Stimulated activated CD4-positive, alpha-beta T cell treated with anti-CD3 and anti-CD28 coated beads, Interleukin-2, amount 100 ng/mL, for 4 hours (primary cell): ENCODE measurements at places on chromosomes 6 and 20.

- DNase-seq, result no peak
Observed at GRCh38 chr6:150478656-150479545, 110.1 kb downstream of the IYD start.

- DNase-seq, result no peak
Observed at GRCh38 chr6:8821981-8822381, 386.6 kb upstream of the SLC35B3 start.

GRCh38 chr6:106974336-106974998 lies at the start of gene CD24:
Gene CD24 (minus strand): TSS chr6:106974729. CDS start chr6:106974646, 83 bp downstream.
- peak; percentile 32 for DNase-seq

GRCh38 chr6:6225885-6226529 lies 94.5 kb downstream of the F13A1 start:
- no peak for DNase-seq

GRCh38 chr6:167020206-167020605 lies 21.0 kb downstream of the CEP43 start:
- DNase-seq, result no peak

DNA sequence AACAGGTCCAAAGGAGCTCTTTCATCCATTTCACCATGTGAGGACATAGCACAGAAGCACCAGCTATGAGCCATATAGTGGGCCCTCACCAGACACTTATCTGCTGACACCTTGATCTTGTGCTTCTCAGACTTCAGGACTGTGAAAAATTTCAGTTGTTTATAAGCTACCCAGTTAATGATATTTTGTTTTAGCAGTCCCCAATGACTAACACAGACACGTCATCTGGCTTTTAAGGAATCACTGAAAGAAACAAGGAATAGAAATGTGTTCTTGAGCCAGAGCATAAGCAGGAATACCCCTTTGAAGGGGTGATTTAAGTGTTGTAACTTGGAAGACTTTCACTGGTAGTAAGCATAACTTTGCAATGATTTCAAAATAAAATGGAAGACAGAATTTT lies 214.7 kb upstream of the PTCHD4 start:
- no peak for DNase-seq

DNA sequence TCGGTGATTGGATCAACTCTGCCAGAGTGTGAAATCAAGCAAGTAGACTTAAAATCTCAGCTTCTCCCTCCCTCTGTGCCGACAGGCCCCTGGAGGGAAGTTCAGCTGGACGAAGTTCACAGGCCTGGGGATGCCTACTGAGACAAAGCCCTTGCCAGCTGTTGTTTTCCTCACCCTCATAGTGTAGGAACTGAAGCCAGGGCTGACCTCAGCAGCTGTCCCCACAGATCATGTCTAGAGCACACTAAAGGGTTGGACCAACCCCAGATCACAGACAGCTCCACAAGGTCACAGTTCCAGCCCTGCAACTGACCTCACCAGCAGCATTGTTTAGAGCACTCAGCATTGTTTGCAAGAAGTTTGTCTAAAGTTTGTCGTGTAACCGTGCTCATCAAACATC lies 261.9 kb upstream of the ECI2 start:
- DNase-seq, result no peak

DNA sequence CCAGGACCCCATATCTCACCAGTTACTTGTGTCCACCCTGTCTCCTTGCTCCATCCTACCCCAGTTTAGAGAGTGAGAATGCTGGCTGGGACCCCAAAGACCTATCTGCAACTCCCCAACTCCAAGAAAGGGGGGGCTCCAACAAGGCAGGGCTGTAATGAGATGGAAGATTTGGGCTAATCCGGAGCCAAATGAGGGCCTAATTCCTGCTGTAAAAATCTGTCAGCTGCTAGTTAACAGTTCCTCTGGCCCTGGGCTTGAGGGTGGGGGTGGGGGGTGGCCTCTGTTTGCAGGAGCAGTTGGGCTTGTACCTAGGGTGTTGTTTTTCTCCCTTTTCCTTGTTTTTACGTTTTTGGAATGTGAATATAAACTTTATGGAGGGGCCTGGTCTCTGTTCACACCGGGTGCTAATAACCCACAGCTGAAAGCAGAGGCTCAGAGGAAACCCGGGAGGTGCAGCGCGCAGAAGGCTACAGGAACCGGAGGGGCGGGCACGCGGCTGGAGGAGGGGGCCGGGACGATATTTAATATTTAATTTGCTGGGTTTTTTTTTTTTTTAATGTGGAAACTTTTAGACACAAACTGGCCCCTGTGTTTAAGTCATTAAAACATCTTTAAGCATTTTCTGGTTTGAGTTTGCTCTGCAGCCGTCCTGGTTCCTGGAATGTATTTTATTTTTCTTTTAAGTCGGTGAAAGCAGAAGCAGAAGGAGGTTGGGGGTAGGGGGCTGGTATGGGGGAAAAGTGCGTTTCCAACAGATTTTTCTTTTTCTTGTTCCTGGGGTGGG lies 70.7 kb downstream of the NCR2 start:
- DNase-seq, result no peak

DNA sequence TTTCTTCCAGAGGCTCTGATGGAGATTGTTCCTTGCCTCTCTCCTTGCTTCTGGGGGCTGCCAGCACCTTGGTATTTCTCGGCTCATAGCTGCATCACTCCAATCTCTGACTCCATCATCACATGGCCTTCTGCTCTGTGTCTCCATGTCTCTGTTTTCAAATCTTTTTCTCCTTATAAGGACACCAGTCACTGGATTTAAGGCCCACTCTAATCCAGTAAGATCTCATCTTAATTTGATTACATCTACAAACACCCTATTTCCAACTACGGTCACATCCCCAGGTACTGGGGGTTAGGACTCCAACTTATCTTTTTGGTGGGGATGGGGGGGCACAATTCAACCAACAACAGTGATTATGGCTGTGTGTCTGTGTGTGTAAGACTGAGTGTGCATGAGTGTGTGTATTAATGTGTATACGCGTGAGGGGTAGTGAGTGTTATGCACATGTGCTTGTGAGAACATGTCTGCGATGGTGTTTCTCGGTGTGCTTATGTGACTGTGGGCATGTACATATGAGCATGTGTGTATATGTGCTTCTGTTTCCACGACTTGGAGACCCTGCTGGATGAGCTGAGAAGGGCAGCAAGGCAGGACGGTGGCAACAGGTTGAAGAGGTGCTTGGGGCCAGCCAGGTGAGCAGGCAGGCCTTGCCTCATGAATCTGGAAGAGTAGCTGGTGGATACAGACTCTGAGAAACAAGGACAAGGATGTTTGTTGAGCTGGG lies 130.5 kb downstream of the MRPL14 start:
- DNase-seq, result no peak

- no peak for DNase-seq
Observed at GRCh38 chr6:113370508-113371502, 486.3 kb upstream of the MARCKS start.

DNA sequence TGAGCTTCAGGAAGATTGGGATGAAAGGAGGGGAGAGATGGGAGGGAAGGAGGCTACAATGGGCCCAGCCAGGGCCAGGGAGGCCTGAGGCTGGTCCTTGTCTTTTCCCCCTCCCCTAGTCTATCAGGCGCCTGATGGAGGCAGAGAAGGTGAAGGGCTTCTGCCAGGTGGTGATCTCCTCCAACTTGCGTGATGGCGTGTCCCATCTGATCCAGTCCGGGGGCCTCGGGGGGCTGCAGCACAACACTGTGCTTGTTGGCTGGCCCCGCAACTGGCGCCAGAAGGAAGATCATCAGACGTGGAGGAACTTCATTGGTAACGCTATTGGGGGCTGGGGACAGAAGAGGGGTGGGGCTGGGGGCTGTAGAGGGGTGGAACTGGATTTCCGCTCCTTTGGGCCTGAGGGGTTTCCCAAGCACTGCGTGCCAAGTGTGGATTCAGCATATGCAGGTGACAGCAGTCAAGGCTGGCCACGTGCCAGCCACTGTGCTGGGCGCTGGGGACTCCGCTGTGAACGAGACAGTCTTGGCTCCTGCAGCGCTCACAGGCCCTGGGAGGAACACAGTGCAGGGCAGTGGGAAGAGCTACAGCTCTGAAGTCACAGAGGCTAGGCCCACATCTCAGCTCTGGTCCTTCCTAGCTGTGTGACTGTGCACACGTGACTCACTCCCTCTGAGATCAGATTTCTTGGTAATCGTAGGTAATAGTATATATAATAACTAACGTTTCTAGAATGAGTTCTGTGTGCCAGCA lies 22.7 kb downstream of the SLC12A5 start:
- DNase-seq, result no peak

GRCh38 chr20:24134930-24135329 lies 146.4 kb upstream of the GGTLC1 start:
- no peak for DNase-seq

GRCh38 chr20:10492844-10493243 lies 57.7 kb downstream of the SLX4IP start:
- DNase-seq, result no peak

- DNase-seq, result no peak
Observed at GRCh38 chr6:169174516-169175359, 78.9 kb downstream of the THBS2 start.

DNA sequence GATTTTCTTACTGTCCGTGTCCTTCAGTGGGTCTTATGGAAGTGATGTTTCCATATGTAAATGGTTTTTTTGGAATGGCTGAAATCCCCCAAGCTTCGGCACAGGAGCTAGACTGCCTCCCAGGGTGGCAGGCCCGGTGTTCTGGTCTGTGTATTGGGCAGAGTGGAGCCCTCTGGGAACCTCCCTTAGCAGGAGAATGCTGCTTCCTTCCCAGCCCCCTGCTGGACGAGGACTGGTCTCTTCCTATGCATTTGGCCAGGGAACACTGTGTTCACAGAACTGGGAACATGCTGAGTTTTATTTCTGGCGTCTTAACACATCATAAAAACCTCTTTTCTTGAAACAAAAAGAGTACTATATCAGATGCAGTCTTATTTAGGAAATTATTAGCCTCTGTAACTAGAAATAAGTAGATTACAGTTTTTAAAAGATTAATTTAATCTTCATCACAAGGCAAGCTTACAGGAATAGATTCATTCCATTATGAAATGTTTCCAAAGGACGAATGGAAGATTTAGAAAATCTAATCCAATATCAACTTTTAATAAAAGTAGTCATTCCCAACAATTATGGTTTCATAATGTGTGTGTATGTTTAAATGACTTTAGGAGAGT lies 56.6 kb downstream of the SYTL3 start:
- DNase-seq, result no peak

- no peak for DNase-seq
Observed at GRCh38 chr20:17227219-17227575, 357 bp downstream of the PCSK2 start.

DNA sequence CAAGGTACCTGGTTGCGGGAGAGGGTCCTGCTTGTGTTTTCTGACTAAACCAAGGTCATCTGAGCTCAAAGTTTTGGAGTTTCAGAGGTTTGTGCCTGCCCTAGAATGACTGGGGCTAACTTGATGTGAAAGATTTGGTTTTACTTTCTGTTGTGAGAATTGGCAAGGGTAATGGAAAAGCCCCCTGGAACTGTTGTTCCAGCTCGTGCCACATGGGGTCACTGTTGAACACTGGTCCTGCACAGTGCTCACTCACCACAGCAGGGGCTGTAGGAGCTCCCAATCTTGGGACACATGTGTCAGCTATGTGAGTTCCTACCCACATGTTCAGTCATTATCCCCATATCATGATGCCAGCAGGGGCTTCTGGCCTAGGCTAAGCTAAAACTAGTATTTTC lies 6.5 kb downstream of the TGM6 start:
- no peak for DNase-seq

GRCh38 chr6:6657085-6657819 lies 68.7 kb downstream of the LY86 start:
- DNase-seq, result no peak

DNA sequence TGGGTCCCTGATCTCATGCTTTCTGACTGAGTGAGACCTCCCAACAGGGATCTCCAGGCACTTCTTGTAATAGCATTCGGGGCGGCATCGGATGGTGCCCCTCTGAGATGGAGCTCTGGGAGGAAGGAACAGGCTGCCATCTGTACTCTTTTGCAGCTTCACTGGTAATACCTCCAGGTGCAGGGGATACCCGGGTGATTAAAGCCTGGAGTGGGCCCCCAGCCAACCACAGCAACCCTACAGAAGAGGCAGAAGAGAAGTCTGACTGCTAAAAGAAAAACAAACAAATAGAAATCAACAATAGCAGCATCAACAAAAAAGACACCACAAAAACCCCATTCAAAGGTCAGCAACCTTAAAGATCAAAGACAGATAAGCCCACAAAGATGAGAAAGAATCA lies 19.1 kb upstream of the PGK2 start:
- DNase-seq, result no peak

- no peak for DNase-seq
Observed at GRCh38 chr6:161498359-161498758, 224.5 kb upstream of the AGPAT4 start.

GRCh38 chr20:52130406-52130805 lies 61.2 kb downstream of the ZFP64 start:
- DNase-seq, result no peak

DNA sequence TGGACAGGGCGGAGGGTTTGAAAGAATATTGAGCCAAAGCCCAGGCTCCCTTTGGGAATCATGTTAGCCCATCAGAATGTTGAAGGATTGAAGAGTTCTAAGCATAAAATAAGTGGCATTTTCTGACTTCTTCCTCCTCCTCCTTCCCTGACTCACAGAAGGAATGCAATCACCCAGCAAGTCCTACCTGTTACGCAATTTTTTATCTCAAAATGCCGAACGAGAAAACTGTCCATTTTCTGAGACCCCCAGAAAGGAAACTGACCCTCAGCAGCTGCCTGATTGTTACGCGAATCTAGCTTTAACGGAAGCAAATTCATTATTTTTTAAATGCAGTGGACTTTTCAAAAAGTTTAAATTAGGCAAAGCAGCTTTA lies 4.7 kb upstream of the DNAJC5 start:
- no peak for DNase-seq

DNA sequence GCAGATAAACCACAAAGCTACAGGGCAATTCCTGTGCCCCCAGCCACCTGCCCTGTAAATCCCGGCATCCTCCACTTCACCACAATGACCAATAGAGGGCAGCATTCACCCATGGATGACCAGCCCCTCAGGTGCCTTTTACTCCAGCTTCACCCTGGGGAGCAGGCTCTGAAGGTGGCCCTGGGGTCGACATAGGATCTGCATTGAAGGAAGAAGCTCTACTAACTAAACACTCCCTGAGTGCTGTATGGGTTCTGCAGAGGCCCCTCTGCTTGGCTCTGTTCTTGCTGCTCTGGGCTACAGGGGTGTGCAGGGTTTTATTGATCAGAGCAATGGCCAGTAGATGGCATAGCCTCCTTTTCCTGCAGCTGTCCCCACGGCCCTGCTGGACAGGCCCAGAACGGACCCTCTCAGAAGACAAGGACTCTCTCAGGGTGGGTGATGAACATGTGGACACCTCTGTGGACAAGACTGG lies 20.3 kb downstream of the CST4 start:
- DNase-seq, result no peak

DNA sequence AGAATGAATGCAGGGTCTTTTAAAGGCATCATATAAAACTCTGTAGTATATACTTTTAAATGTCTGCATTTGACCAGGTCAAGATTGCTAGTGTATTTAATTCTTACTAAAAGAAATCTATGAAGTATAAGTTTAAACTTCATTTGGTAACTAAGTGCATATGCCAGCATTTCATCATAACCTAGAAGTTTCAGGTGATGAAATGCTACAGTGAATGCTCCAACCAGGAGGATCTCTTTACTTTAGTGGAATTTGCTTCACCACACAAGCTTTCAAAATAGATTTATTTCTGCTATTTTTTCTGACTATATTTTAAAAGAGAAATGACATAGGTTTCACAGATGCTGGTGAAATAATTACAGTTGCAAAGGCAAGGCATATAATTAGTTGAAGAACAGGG lies 141.9 kb downstream of the HIVEP2 start:
- DNase-seq, result no peak
